ENCODE measurements at places on chromosomes 1 and 21.

- DNase-seq: no peak
These were observed 8.3 kb downstream of the IL20 start for GRCh38 chr1:206873603-206874188.

DNA sequence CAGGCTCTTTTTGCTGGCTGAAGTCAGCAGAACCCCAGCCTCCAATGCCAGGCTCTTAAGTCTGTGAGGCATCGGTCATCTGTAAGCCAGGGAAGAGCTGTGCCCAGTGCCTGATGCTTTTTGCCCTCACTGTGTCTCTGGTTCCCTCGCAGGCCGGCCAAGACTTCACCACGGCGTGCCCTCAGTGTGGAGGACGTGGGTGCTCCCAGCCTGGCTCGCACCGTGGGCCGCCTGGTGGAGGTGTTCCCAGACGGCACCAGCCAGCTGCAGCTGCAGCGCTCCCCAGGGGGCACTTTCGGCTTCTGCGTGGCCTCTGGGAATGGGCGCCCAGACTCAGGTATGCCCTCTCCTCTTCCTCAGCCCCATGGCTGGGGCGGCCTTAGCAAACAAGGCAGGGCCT is 32.5 kb downstream of the KIAA1614 start:
- no peak for DNase-seq

DNA sequence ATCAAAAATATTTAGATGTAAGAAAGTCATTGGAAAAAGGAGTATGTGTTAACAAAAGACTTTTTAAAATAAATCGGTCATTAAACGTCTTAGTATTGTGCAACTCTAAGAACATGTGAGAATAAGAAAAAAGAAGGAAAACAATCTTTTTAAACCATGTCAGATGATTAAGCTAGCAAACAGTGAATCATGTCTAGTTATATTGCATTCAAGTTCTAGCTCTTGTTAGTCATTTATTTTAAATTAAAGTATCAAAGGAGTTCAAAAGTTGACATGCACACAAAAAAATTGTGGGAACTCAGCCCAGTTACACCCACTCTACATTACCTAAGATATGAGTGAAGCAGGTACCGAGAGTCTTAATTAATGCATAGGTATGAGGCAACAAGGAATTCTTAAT is 9.8 kb downstream of the FRRS1 start:
- no peak for DNase-seq

DNA sequence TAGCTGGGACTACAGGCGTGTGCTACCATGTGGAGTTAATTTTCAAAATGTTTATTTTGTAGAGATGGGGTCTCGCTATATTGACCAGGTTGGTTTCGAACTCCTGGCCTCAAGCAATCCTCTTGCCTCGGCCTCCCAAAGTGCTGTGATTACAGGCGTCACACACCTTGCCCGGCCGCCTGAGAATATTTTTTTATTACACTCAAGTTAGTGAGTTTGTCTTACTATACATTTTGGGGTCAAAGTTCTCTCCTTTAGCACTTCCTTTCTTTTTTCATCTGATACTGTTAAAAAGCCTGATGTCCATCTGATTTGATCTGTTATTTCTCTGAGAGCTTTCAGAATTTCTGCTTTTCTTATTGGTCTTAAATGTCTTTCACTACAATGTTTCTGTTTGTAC is 128.8 kb downstream of the KIAA0319L start:
- DNase-seq: no peak

DNA sequence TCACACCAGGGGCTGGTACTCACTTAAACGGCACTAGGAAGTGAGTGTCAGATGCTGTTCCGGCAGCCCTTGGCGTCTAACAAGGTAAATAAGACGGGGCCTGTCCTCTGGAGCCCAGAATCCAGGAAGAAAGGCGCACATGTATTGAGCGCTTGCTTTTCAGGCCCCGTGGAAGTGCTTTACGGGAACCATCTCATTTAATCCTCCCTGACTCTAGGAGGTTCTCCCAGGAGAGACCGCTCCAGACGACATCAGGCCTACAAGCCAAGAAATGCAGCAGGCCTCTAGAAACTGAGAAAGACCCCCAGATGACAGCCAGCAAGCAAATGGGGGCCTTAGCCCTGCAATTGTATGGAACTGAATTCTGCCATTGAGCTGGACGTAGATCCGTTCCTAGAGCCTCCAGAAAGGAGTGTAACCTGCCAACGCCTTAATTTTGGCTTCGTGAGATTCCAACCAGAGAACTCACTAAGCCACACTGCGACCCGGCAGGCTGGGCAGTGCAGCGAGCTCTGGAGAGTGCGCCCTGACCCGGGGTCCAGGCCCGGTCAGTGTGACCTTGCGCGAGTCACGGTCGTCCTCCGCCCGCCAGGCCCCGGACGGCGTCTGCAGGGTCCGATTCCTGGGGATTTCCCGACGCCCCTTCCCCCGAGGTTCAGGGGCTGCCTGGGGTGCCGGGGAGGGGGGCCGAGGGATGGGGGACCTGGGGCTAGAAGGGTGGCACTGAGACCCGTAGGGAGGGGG is 532 bp upstream of the MANEAL start:
- DNase-seq: no peak

All from CD4-positive, alpha-beta T cell treated with Interferon alpha-2 for 1 hour (primary cell).